Stimulated activated CD8-positive, alpha-beta memory T cell treated with anti-CD3 and anti-CD28 coated beads, Interleukin-15, amount 100 ng/mL, for 1 hour (primary cell): ENCODE measurements at places on chromosomes 2 and 18.

DNA sequence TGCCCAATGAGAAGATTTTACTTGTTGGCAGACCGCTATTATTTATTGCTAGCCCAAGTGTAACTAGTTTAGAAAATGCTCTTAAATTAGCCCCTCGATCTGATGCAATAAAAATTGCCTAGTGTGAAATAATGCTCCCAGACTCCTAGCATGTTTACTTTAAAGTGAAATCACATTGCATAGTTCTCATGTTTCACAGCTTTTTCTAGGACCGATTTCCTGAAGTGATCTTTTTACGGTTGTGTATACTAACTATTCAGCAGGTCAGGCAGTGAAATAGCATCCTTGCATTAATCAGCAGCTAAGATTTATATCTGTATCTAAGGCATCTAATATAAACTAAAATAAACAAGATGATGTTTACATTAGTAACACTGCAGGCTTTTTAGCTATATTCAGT is 52.4 kb downstream of the PMS1 start:
- no peak for DNase-seq

DNA sequence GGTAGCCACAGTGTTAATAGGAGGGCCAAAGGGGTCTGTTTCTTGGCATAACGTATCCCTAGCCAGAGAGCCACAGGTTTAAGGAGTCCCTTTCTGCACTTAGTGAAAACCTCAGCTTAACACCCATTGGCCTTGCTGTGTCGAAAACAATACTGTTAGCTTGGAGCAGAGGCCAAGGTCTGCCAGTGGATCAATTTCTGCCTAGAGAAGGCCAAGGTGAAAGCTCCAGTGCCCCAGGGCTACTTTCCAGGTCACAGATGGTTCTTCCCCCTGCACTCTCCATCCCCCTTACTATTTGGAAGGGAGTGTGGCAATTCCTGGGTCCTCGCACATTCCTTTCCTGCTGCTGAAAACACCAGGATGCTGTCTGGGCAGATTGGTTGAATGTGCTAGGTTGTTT is 74.8 kb upstream of the TNP1 start:
- no peak for DNase-seq

- DNase-seq = no peak
Observed at GRCh38 chr2:178764097-178764496, 43.1 kb downstream of the TTN start.

DNA sequence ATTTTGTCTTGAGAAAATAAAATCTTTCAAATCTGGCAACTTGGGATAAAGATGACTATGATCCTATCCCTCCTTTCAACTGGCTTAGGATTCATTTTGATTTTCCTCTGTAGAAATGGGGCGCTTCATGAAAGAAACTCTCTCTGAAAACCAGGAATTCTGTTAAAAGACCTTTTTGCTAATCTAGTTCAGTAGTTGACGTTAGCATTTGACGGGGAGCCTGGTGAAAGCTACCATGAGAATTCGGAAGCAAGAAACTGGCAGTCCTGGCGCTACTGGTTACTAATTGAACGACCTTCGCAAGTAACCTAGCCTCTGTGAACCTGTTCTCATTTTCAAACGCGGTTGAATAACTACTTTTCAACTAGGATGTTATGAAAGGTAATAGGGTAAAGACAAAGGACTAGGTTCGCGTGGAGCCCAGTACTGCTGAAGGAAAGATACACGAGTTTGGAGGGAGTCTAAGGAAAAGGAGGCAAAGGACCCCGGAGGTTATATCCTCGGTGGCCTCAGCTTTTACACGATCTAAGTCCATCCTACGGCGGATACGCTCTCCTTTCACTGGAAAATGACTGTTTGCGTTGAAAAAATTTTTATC is 604 bp upstream of the STK11IP start:
- no peak for DNase-seq

DNA sequence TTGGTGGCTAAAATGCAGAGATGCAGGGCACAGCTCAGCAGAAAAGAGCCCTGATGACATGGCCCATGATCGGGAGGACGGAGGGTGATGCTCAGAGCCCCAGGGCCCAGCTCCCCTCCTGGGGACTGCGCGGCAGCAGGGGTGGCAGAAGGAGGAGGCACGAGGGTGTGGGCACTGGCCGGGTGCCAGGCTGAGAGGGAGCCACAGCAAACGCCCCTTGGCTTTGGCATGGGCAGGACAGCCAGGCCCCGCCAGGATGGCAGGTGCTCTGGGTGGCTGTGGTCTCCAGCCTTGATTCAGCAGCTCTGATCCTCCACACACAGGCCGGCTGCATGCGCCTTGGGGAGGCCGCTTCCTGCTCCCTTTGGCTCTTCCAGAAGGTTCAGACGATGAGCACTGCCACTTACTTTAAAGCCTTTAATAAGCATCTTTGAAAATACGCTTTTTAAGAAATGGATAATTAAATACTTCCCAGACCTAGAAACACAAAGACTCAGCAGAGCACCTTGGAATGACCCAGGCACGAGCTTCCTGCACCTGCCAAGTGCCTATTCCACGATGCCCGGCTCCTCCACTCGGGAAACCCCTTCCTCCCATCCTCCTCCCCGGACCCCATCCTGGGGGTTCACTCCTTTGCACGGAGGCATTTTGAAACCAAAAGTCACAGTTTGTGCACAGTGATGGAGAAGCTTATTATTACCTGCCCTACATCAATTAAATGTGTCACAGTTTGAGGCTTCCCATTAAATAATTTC is 78.5 kb upstream of the SNTG2 start:
- DNase-seq = no peak

DNA sequence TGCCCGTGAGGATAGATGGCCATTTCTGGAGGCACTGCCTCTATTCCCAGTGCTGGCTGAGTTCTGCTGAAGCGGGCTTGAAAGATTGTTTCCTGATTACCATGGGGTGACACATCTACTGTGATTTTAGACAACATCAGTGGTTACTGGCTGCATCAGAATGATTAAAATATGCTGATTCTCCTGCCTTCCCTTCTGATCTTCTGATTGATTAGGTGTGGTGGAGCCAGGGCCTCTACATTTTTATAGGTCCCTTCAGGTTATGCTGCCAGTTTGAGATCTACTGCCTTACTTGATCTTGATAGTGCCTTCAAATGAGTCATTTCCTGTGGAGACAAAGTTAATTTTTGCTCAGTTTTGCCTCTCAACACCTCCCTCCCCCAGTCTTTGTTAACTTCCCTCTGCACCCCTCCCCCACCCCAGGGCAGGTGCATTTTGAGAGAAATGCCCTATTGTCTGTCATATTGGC is 31.6 kb upstream of the SNORC start:
- peak; percentile 29 for DNase-seq

DNA sequence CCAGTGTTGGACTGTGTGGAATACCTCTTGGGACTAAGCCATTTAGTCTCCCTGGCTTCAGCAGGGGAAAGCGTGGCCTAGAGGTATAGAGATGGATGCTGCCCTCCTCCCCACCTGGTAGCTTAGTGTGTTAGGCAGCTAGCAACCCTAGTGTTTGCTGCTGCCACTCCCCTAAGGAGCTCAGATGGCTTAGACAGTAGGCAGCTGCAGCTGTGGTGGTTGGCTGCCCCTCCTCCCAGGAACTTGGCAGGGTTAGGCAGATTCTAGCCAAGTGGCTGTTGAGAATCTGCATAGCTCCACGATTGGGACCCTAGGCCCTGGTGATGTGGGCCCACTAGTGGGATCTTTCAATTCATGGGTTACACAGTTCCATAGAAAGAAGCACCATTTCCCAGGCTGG is 550.4 kb upstream of the CHAC2 start:
- no peak for DNase-seq

DNA sequence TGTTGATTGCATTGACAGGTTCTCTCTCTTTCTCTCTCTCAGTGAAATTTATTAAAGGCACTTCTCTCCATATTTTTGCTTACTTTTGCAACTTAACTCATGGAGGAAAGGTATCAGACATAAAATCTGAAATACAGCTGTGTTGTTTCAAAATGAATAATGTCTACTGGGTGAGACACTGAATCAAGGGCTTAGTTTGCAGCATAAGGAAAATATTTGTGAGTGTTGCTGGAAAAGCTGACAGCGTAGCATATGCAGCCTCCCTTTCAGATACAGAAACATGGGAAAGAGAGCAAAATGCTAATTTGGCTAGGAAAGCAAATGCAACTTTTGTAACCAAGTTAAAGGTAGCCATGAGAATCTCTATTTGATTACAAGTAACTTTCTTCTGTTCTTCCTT is 81.5 kb upstream of the COL3A1 start:
- no peak for DNase-seq

DNA sequence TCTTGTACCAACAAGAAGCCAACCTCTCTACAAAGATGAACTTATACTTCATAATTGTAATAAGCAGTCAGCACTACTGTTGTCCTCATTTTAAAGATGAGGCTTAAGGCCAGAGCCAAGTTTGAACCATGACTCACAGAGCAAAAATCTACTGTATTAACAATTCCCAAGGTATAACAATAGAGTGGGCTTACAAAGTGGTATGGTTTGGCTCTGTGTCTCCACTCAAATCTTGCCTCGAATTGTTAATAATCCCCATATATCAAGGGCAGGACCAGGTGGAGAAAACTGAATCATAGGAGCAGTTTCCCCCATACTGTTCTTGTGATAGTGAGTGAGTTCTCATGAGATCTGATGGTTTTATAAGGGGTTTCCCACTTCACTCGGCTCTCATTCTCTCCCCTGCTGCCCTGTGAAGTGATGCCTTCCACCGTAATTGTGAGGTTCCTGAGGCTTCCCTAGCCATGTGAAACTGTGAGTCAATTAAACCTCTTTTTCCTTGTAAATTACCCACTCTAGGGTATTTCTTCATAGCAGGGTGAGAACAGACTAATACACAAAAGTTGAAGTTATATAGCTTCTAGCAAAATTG is 19.5 kb downstream of the MRPL44 start:
- DNase-seq = no peak

DNA sequence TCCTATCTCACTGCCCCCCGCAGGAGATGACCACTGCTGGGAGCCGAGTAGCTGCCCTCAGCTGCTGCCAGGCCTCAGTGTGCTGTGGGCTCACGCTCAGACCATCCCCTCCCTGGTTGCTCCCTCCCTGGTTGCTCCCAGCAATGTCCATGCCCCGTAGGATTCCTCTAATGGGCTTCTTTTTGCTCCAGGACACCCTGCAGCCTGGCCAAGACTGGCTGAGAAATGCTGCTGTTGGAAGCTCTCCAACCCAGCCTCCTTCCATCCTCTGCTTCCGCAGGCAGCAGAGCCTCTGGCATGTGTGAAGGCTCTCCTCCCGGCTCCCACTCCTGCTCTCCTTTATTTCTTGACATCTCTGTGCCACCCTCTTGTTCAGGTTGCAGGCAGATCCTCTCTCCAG is 48.6 kb downstream of the SOX11 start:
- DNase-seq = no peak
